ENCODE measurements at places on chromosomes 2 and 18. TPM values are rescaled to one million over a fixed set of nuclear protein-coding genes. Genes with fewer than 3 reads are reported as not detected.

GRCh38 chr2:68274022-68274421 lies 21.7 kb upstream of the PPP3R1 start:
- DNase-seq: no peak

DNA sequence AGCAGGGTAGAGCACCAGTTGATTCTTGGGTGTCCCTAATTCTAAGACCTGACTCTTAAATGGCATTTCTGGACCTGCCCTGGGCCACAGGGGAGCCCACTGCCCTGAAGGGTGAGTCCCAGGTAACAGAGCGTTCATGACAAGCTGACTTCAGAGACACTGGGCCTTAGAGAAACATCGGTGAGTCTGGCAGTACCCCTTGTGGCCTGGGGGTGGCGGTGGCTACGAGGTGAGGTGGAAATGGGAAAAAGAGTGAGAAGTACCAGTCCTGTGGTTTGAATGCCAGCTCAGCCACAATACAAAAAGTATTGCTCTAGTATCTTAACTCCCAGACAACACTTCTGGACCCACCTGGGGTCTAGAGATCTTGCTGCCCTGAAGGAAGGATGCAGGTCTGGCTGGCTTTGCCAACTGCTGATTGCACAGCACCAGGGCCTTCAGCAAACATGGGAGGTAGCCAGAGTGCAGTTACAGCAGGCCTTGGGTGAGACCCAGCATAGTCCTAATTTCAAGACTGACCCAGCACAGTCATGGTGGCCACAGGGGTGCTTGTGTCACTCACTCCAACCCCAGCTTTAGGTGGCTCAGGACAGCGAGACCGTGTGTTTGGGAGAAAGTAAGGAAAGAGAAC lies 44.5 kb downstream of the USP34 start:
- DNase-seq: no peak

- no peak for DNase-seq
Measured at GRCh38 chr18:72991379-72991778, 123.6 kb upstream of the NETO1 start.

DNA sequence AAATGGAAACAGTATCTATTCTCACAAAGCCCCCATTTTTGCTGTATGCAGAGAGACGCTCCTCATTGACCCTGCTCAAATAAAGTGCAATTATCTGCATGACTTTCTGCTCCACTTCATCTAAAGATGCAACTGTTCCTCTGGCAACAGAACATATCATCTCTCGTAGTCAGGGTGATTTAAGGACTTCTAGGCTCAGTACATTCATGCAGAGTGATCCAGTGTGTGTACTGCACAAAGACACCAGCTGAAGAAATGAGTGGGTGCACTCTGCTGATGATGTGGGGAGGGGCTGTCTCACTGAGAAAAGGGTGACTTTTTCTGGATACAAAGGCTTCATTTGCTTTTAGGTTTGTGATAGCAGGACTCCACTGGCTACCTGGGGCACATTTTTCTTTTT lies 355.2 kb downstream of the GALNT13 start:
- DNase-seq: no peak

GRCh38 chr2:176172895-176173566 lies 15.4 kb upstream of the HOXD1 start:
- DNase-seq: no peak

- peak; percentile 77 for DNase-seq
Measured at GRCh38 chr18:73980289-73980979, 167.2 kb downstream of the FBXO15 start.

DNA sequence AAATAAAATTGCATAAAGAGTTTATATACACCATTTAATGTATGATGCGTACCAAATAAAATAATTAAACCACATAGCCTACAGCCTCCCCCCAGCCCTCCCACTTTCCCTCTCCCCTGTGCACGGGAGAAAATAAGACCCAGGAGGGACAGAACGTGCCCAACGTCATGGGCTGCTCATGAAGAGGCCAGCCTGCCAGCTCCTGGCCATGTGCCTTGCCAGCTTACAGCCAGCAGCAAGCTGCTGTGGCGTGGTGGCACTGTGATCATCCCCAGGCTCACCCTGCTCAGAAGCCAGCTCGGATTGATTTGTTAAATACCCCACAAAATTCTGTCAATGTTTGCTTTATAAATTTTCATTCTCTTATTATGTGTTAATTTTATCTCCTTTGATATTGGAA lies 7.6 kb downstream of the GPR148 start:
- DNase-seq: no peak

- no peak for DNase-seq
Measured at GRCh38 chr2:41647468-41648050, 400.3 kb upstream of the PKDCC start.

- DNase-seq: no peak
Measured at GRCh38 chr18:8799001-8799400, 93.6 kb downstream of the MTCL1 start.

DNA sequence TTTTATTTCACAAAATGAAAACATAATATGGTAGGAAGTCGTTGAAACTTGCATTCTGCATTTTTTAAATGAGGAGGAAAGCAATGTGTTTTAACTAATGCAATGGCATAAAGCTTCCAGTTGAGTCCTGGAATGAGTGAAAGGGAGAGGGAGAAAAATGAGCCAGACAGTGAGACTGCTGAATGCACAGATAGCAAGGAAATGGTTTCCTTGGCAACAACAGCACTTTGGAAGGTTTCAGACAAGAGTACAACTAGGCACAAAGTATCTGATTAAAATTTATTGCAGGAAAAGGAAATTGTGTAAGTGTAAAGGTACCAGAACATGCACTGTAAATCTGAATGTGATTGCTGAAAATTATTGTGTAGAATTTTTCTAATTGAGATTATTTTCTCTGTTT lies 320.1 kb upstream of the KYNU start:
- DNase-seq: no peak

- DNase-seq: no peak
Measured at GRCh38 chr2:38619458-38620164, 16.9 kb upstream of the HNRNPLL start.

DNA sequence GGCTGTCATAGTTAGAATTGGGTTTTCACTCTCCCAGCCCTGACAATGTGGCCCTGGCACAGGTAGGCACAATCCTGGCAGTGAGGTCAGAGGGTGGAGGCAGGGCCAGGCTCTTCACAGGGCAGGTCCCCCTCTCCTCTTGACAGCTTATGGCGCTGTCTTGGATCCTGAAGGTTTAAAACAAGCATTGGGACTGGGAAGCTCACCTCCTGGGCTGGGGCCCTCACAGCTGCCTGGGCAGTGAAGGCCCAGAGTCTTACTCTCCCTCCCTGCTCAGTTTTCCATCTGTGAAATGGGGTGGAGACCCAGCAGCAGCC lies 23.3 kb downstream of the LBH start:
- no peak for DNase-seq

GRCh38 chr2:120955427-120955826 lies 219.8 kb downstream of the GLI2 start:
- no peak for DNase-seq

- peak; percentile 84 for DNase-seq
Measured at GRCh38 chr2:127400897-127401756, 13.4 kb upstream of the MAP3K2 start.

- DNase-seq: no peak
Measured at GRCh38 chr18:13382366-13382953, 163.9 kb downstream of the LDLRAD4 start.

DNA sequence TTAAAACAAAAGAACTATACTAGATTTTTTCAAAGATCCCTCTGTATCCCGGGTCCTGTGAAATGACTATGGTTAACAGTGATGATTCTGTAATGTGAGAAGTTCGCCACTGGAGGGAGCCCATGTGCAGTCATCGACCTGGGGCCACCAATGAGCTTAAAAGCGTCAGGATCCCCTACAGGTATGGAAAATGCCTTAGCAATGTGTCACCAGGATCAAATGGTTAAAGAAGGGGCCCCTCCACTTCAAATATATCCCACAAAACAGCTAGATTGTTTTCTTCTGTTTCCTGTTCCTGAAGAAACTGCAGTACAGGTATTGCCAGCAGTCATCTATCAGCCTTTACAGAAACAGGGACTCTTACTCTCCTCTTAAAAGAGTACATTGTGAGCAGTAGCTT lies 15.3 kb downstream of the CHRNA1 start:
- no peak for DNase-seq

DNA sequence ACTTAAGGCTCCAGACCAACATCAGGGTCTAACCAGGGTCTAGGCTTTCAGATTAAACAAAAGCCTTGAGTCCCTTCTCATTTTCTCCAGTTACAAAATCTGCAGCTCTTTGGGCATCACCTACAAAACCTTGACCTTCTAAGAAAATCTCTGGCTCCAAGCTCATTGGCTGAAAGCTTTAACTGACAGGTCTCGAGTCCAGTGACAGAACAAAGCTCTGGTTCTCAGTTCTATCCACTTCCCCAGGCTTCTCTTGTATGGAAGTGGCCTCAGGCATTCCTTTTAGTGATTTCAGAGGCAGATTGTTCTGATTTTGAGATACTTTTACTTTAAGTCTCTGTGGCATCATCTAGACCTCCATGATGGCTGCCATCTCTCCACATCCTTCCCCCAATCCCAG lies 11.3 kb downstream of the SIX2 start:
- DNase-seq: no peak

- DNase-seq: no peak
Measured at GRCh38 chr18:3441290-3441689, 8.7 kb upstream of the TGIF1 start.

DNA sequence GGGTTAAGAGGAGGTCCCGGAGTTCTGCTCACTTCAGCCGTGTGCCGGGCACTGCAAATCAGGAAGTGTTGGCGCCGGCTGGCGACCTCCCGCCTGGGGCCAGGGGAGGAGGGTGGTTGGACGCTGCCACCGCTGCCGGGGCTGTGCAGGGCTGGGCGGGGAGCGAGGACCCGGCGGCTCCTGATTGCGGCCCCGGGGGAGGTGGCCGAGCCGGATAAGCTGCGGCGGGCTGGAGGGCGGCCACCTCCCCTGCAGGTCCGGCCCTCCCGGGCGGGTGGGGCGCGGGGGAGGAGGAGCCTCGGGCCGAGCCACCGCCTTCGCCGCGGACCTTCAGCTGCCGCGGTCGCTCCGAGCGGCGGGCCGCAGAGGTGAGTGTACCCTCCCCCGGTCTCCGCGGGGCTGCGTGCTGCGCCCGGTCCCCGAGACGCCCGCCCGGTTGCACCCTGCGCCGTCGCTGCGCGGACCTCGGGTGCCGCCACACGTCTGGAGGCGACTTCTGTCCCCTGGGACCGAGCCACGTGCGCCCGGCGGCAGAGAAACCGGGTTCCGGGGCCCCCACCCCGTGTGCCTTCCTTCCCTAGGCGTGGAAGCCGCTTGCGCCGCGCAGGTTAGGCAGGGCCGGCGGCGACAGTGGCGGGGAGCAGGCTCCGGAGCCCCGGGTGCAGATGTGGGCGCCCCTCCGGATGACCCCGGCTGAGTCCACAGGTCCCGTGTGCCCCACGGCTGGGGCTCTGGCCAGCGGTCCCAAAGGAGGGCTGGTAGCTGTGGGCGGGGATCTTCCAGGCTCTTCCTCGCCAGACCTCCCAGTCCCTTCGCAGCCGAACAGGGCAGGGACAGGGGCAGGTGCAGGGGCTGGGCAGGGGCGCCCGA lies at the start of gene STEAP3:
STEAP3 (plus strand) TSS at position 314 of the 870 bp plus-strand sequence. CDS start 7,179 bp downstream, outside the sequence.
- no peak for DNase-seq

- no peak for DNase-seq
Measured at GRCh38 chr2:152627351-152627957, 89.8 kb downstream of the PRPF40A start.

- no peak for DNase-seq
Measured at GRCh38 chr18:50928551-50928950, 39.3 kb upstream of the ELAC1 start.

DNA sequence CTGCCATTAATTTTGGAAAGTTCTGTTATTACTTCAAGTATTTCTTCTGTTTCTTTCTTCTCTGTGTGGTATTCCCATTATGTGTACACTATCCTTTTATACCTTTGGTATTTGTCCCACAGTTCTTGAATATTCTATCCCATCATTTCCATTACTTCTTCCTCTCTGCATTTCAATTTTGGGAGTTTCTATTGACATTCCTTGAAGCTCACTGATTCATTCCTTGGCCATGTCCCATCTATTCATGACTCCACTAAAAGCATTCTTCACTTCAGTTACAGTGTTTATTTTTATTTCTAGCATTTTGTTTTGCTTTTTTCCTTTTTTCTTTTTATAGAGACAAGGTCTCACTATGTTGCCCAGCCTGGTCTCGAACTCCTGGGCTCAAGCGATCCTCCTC lies 30.3 kb downstream of the PROC start:
- no peak for DNase-seq

- no peak for DNase-seq
Measured at GRCh38 chr2:23321751-23322150, 63.2 kb upstream of the KLHL29 start.

GRCh38 chr18:25832001-25832604 lies 258.3 kb downstream of the SS18 start:
- DNase-seq: no peak

DNA sequence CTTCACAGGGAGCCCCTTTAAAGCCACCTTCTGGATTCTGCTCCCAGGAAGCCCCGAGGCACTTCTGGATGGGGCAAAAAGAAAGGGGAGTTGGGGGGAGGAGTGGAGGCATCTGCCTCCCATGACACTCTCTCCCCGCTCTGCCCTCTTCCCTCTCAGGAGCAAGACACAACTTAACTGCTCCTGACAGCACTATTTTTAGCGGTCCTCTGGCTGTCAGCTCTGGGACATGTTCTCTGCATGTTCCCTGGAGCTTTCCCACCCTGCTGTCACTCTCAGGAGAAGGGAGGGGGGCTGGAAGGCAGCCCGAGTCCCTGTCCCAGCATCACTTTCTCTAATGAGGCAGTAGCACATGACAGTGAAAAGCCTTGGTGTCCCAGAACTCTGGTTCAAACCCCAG lies 32.3 kb downstream of the PLB1 start:
- no peak for DNase-seq

- no peak for DNase-seq
Measured at GRCh38 chr2:239532859-239533258, 132.0 kb upstream of the HDAC4 start.

- DNase-seq: no peak
Measured at GRCh38 chr2:65436824-65437221, 4.4 kb upstream of the SPRED2 start.

GRCh38 chr2:85875350-85876050 lies 13.3 kb downstream of the ST3GAL5 start:
- no peak for DNase-seq

The SERPINB13 gene
- not detected for total RNA-seq

The ABCB11 gene
- 0.06 TPM for total RNA-seq

The ZSWIM2 gene
- total RNA-seq: not detected

The BCL2 gene
- 37.5 TPM for total RNA-seq

The NPHP1 gene
- total RNA-seq: 8.0 TPM

The SIX3 gene
- total RNA-seq: 0.19 TPM

The THSD7B gene
- 0.06 TPM for total RNA-seq

The PLGLB2 gene
- 0.66 TPM for total RNA-seq

The GULP1 gene
- total RNA-seq: 40.4 TPM

The CASP8 gene
- total RNA-seq: 5.5 TPM

The HDAC4 gene
- 59.4 TPM for total RNA-seq

The GALNT3 gene
- 0.92 TPM for total RNA-seq

The ZAP70 gene
- 3.5 TPM for total RNA-seq

The NT5DC4 gene
- not detected for total RNA-seq

The MCEE gene
- total RNA-seq: 23.3 TPM

The ASPRV1 gene
- total RNA-seq: 1.2 TPM

Measured in esophagus muscularis mucosa (tissue), 4 donors.